K562 (cell line): ENCODE measurements at places on chromosomes 12 and 14.

- DNase-seq = no peak
These were observed 45.6 kb downstream of the TRMT5 start for GRCh38 chr14:60935319-60935718.

DNA sequence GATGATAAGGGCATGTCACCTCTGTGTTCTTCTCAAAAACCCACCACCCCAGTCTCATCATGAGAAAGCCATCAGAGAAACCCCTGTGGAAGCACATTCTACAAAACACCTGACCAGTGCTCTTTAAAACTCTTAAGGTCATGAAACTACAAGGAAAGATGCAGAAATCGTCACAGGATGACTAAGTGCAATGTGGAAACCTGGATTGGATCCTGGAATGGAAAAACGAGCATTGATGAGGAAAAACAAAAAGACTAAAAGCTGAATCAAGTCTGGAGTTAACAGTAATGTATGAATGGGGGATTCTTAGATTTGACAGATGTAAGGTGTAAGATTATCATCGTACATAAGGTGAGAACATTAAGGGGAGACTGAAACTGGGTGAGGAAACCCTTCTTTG lies 211.0 kb downstream of the TBX5 start:
- no peak for DNase-seq

DNA sequence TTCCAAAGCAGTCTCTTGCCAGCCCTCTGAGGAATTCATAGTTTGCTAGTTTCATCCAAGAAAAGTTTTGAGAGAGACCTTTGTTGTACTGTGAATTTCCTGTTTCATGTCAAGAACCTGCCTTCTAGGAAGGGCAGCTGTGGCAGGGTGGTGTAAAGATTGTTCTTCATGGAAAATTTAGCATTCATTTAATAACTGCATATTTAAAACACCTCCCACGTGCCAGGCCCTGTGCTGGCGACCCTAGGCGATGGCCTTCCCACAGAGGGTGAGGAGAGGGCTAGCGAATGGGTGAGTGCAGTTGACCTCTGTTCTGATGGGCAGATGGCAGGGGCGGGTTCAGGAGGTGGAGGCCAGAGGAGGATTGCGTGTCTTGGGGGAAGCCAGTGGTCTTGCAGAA lies 43.2 kb downstream of the MLXIP start:
- DNase-seq = no peak

DNA sequence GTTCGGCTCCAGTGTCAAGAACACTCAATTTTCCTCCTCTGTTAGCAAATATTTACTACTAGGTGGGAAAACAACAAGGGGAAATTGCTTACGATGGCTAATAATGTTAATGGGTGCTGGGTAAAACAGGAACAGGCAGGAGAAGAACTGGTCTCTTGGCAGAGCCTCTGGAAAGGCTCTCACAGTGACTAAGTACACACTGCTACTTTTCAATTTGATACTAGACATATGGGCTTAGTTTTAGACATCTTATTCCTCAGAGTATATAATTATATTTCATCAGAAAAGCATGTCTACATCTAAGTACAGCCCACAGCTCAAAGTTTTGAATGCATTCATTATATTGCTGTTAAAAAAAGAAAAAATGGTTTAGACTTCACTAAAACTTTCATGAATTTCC lies 65.4 kb upstream of the SAV1 start:
- no peak for DNase-seq

GRCh38 chr12:62649412-62650138 lies 182.9 kb downstream of the MON2 start:
- DNase-seq = no peak

GRCh38 chr12:87814625-87815024 lies 214.6 kb downstream of the C12orf50 start:
- no peak for DNase-seq
